ENCODE measurements at places on chromosomes 2 and 18. TPM values are rescaled to one million over a fixed set of nuclear protein-coding genes. Genes with fewer than 3 reads are reported as not detected.

- no peak for DNase-seq
These were observed 401.2 kb upstream of the SOX11 start for GRCh38 chr2:5290900-5291546.

GRCh38 chr2:72001937-72002690, 145.5 kb downstream of the CYP26B1 start:
- DNase-seq: no peak

- DNase-seq: no peak
These were observed 10.6 kb downstream of the CYP26B1 start for GRCh38 chr2:72136933-72137497.

- DNase-seq: no peak
These were observed 89.6 kb downstream of the TTC32 start for GRCh38 chr2:19812166-19812565.

DNA sequence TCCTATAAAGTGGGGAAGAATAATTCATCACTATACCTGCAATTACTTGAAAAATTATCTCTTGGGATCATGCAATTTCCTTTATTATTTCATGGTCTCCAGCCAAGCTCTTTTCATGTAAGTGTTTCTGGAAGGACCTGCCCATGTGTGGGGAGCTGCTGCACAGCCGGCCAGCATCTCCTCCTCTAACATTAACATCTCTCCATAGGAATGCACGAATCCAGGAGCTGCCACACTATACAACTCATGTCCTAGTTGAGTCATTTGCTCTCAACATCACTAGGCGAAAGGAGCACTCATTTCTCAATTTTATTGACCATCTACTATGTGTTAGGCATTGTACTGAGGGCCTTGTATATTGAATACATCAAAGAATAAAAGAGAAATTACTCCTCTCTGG, 144.3 kb upstream of the ERBB4 start:
- DNase-seq: no peak

GRCh38 chr18:76498064-76498463, 3.0 kb upstream of the ZNF516 start:
- DNase-seq: no peak

GRCh38 chr18:26304511-26304910, 78.3 kb downstream of the TAF4B start:
- DNase-seq: no peak

GRCh38 chr2:12504443-12504842, 212.3 kb upstream of the TRIB2 start:
- DNase-seq: no peak

- DNase-seq: no peak
These were observed 65.2 kb upstream of the CTDP1 start for GRCh38 chr18:79614211-79614955.

- no peak for DNase-seq
These were observed 539.5 kb downstream of the NYAP2 start for GRCh38 chr2:225938991-225939390.

GRCh38 chr2:100042562-100042961, 99.8 kb downstream of the AFF3 start:
- no peak for DNase-seq

DNA sequence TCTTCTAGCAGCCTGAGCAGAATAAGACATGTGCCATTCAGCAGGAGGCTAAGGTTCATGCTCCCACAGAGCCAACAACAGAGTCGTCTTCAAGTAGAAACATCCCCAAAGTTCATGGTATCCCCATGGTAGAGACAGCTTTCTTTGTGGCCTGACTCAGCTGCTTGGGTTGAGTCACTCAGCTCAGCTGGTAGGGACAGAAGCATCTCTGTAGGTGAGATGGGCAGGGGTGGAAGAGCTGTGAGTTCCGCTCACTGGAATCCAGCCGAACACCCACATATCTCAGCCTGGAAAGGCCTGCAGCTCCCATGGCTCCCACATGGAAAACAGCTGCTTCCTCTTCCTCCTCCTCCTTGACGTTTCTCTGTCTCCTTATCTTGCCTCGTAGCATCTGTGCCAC, 792.7 kb downstream of the RNF144A start:
- no peak for DNase-seq

DNA sequence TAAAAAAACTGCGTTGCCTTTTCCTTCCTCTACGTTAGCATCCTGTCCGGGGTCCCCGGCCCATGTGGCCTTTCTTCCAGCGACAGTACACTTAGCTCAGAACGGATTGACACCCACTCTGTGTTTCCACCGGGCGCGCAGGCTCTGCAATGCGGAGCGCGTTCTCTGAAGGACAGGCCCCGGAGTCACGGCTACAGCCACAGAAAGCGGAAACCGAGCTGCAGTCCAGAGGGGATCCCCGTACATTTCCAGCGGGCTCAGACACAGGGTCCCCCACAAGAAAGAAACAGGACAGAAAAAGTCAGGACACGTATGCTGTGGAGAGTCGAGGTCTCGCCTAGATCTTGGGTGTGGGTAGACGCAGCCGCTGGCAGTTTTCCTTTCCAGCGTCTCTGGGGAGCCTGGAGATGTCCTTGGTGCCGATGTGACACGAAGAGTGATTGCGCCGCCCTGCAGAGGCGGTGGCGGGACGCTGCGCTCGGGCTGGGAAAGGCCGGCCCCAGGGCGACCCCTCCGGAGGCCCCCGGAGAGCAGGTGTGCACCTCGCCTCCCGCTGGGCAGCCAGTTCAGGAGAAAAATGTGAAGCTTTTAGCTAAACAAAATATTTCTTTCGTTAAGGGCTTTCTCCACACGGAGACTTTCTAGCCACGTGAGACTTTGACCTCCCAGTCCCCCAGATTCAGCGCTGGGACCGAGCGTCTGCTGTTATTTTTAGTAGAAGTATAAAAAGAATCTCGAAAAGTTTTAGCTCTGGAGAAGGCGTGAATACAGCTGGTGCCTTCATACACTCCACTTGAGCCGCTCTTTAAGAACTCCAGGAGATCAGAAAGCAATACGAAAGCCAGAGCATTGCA, 1.3 kb upstream of the ACKR3 start:
- peak; percentile 34 for DNase-seq

GRCh38 chr2:239882781-239883180, 142.4 kb downstream of the NDUFA10 start:
- no peak for DNase-seq

DNA sequence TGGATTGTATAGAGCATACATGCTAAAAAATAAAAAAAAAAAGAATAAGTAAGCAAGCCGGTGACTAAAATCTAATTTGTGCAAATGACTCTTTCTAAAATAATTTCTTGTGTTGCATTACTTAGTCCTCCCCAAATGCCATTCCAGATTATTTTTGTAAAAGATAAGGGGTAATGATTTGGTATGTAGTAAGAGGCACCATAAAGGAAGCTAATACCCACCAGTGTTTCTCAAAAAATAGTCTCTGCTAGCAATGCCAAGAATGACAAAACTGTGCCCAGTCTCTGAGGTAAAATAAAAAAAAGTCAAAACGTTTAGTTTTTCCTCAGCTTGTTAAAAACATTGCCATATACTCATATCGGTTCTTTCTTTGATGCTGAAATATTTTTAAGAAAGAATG, 2.7 kb downstream of the METTL5 start:
- DNase-seq: no peak

DNA sequence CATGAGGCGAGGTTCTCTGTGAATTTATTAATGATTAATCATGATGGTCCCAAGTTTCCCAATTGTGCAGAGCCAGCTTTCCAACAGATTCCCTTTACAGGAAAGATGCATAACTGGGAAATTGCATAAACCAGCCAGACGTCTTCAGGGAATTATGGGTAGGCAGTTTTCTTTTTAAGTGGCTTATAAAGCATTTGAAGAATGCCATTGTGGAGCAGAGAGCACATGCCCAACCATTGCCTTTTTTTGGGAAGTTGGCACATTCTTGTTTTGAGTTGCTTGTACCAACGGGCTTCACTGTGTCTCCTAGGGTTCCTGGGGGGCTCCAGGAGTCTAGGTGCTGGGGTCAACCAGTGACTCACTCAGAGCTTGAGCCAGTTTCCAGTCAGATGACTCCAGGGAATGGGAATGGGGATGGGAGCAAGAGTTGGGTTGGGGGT, 231.7 kb upstream of the FOSL2 start:
- no peak for DNase-seq

GRCh38 chr2:28352610-28353195, 40.0 kb upstream of the FOSL2 start:
- DNase-seq: no peak

GRCh38 chr2:36392571-36393255, 37.1 kb downstream of the CRIM1 start:
- DNase-seq: no peak

GRCh38 chr2:1497122-1497611, 83.9 kb downstream of the TPO start:
- DNase-seq: no peak

DNA sequence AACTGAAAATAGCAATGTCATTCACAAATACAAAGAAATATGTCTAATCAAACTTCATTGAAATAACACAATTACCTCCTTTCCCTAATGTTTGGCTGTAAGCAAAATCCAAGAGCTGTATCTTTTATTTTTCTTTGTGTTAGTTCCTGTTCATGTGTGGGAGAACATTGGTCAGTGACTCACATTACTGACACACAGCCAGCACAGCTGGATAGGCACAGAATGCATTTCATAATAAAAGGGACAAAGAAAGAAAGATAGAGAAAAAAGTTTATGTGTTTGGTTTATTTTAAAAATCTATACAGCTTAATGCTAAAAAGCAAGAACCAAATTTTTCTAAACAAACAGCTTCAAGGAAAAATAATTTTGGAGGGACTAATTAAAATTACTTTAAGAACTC, 185.6 kb upstream of the COL3A1 start:
- DNase-seq: no peak

- no peak for DNase-seq
These were observed 348.8 kb upstream of the ETAA1 start for GRCh38 chr2:67048314-67048713.

DNA sequence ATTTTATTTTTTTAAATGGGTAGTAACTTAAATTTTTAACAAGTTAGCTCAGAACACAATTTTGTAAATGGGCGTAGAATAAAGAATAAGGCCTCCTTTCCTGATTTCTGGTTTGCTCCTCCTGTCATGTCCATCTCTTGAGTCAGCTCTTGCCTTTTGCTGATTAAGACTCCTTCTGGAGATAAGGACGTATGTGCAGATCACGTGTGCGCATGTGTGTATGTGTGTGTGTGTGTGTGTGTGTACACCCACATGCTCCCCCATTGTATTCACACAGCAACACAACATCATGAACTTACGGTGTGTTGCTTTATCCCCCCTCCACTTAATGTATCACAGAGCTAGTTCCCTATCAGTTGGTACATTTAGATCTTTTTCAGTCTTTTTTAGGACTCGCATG, 182.9 kb downstream of the PRKCE start:
- DNase-seq: no peak

GRCh38 chr2:172230889-172231401, 128.2 kb upstream of the DLX2 start:
- no peak for DNase-seq

DNA sequence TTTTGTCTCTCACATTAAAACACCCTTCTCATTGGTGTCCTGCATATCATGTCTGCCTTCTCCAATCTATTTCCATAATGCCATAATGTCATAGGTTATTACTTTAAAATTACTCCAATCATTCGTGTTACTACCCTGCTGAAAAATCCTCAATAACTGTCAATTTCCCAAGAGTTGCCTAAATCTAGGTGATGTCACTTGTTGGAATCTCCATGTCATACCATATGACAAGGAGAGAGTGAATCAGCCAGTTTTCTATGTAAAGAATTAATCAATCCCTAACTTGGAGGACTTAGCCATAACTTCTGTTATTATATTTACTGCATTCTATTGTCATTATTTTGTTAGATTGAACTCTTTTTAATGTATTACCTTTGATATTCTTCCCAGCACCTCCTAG, 62.5 kb downstream of the PHLPP1 start:
- DNase-seq: no peak

GRCh38 chr2:156818221-156818620, 382.0 kb downstream of the GPD2 start:
- DNase-seq: no peak

Gene ERFE
- 2.6 TPM for total RNA-seq

Gene ANKRD30BL
- not detected for total RNA-seq

Gene VSNL1
- 1.7 TPM for total RNA-seq

Gene DNAH7
- total RNA-seq: 1.5 TPM

Gene CYP26B1
- total RNA-seq: 16.4 TPM

Gene LOXHD1
- not detected for total RNA-seq

Gene ARHGEF33
- total RNA-seq: 1.1 TPM

Gene MZT2A
- total RNA-seq: 114 TPM

Gene FSHR
- not detected for total RNA-seq

Data from neural crest cell (in vitro differentiated cells).